ENCODE measurements at places on chromosomes 1 and 21. TPM values are rescaled to one million over a fixed set of nuclear protein-coding genes. Genes with fewer than 3 reads are reported as not detected.

DNA sequence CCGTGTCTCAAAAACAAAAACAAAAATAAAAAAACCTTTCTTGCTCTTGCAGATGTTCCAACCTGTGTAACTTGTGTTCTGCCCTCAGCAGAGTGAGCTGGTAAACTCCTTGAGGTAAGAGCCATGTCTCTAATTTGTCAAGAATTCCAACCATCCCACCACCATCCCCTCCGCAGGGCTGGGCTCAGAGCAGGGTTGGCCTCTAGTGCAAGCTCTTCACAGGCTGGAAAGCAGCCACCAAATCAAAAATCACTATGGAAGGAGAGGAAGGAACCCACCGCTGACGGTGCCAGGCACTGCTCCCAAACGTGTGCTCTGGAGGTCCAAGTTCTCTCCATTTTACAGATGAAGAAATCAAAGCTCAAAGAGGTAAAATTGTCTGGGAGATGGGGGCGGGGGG, 9.4 kb downstream of the PLEKHA6 start:
- no peak for DNase-seq

DNA sequence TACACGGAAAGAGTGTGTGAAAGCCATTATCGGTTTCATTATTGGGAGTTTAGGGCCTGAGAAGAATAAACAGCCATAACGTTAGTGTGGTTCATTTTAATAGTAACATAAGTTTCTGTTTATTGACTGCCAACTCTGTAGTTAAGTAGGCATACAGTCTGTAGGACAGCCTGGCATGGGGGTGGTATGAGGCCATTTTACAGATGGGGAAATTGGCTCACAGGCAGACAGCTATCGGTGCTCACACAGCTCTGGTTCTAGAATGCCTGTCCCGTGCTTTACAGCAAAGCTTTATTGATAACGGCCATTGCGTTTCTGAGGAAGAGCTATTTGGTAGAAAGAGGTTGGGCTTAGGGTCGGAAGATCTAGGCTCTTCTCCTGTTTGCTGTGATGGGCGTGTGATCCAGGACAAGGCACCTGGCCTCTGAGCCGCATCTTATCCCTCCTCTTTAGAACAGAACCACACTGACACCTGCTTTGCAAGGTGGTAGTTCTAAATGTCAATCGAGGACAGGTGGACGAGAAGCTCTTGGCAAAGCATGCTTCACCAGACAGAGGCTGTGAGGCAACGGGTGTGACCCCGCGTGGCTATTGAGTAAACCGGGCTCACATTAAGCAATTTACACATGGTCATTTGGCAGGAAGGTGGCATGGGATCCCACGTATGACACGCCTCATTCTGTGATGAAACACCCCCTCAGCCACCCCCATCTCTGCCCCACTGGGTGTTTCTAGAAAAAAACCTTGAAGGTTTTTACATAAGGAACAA, 14.9 kb downstream of the ETS2 start:
- no peak for DNase-seq

Gene INSRR
- 4.4 TPM for polyA plus RNA-seq

DNA sequence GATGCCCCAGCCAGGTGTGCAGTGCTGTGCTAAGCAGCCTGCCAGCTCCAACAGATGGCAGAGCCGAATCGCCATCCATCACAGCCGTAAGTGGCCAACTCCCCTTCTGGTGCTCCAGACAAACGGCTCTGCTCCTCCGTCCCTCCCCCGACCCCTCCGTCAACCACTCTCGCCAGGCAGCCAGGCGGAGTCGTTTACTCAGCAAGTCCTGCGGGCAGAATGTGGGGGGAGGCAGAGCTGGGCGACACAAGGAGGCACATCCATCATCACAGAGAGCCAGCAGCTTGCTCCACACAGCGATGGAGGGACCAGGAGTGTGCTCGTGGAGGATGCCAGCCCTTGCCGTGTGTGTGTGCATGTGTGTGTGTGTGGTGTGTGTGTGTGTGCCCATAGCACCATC, 206.6 kb upstream of the GRIK3 start:
- DNase-seq, result no peak

Gene CCDC190
- polyA plus RNA-seq, result not detected

Data from left renal cortex interstitium (tissue), 4 donors.